Stimulated activated CD4-positive, alpha-beta T cell treated with anti-CD3 and anti-CD28 coated beads, Interleukin-1b, Interleukin-23, amount 100 ng/mL, for 1 hour (primary cell): ENCODE measurements at places on chromosomes 7 and 10.

- no peak for DNase-seq
Measured at GRCh38 chr7:14807507-14807906, 95.0 kb downstream of the DGKB start.

GRCh38 chr7:12131122-12131521, 80.0 kb upstream of the TMEM106B start:
- no peak for DNase-seq

DNA sequence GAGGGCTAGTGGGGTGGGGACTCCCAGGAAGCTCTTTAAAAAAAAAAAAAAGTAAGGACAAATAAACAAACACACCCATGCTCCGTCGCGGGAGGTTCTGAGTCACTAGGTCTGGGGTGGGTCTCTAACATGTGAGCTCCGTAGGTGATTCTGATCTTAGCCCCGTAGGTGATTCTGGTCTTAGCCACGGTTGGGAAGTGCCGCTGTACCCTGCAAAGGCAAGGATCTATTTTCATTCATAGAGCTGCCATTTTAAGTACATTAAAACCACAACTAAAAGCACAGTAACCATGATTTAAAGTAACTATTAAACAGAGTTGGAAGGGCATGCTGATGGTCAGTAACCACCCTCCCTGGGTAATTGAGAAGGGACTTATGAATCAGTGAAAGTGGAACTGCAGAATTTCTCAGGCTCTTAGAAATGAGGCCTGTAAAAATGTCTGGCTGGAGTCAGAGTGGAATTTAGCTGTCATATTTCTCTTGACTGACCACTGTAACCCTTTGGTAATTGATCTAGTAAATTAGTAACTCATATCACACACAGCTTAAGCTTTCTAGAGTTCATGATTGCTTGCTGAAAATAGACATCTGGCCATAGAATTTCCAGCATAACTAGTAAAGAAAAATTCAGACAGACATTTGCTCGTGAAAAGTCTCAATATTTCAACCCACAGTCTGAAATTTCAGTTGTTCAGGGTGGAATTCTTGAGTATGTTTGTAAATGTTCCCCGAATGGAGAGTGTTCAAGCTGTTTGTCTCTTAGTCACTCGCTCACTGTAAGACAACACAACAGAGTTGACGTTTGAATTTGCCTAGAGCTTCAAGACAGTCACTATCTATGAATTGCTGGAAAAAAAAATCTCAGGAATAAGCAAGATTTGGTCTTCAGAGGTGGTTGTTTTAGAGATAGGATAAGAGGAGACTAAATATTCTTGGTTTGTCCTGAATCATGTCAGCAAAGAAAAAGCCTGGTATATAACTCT, 34.2 kb upstream of the TCF7L2 start:
- no peak for DNase-seq

DNA sequence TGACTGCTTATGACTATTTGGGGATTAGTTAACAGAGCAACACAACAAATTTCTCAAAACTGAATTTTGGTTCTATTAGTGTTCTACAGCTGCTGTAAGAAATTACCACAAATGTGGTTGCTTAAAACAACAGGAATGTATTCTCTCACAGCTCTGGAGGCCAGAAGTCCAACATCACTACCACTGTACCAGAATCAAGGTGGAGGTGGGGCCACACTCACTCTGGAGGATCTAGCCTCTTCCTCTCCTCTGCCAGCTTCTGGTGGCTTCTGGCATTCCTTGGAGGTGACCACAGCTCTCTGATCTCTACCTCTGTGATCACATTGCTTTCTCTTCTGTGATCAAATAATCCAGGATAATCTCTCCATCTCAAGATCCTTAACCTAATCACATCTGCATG, 194.7 kb upstream of the BMPER start:
- DNase-seq = no peak

GRCh38 chr10:62050893-62051433, 149.5 kb downstream of the ARID5B start:
- DNase-seq = peak; percentile 39

DNA sequence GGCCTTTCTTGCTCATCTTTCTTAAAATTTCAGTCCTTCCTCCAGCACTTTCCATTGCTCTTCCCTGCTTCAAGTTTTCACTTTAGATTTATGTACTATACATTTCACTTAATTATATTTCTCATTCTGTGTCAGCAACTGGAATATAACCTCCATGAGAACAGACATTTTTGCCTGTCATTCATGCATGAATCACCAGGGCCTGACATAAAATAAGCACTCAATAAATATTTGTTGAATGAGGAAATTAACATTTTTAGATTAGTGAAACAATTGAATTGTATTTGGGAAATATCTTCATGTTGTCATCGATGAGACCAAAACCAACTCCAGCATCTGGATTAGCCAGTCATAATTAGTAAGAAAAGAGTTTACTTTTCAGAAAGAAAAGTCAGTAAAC, 6.1 kb downstream of the SAMD9L start:
- no peak for DNase-seq

- no peak for DNase-seq
Measured at GRCh38 chr10:124566981-124567835, 105.6 kb downstream of the LHPP start.

- no peak for DNase-seq
Measured at GRCh38 chr10:114956466-114956865, 18.5 kb downstream of the TRUB1 start.

GRCh38 chr7:76020031-76020714, 25.8 kb upstream of the TMEM120A start:
- DNase-seq = peak; percentile 55

DNA sequence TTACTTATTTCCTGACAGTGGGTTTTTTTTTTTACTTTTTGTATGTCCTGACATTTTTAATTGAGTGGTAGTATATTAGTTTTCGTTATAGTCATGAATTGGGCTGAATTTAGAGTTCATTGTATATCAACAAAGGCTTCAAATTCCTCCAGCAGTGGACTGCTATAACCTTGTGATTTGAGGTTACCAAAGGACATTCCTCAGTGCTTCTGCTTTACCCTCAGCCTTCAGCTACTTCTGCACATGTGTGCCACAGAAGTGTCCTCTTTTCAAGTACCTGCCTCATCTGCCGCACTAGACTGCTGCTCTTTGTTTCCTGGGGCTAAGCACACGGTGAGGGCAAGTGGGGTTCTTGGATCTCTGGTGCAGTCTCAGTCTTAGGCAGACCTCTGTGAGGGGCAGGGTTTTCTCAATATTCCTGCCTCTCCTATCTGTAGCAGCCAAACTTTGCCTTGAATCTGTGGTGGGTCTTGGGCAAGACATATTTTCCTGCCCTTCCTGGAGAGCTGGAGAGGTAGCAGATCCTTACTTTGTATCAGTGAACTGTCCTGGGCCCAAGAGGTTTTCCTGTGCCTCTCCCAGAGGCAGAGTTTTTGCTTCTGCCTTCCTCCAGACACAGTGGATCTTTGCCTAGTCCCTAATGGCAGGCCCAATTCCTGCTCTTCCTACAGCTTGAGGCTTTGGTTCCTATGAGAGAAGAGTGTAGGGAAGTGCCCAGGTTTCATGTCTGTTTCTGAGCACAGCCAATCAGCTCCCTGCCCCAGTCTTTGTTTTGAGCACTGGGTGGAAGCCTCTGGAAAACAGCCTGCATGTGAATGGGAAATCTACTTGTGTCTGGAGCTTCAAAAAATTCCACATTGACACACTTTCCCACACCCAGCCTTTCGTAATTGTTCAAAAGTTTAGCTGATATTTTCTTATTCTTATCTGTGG, 39.0 kb upstream of the STRIP2 start:
- DNase-seq = no peak

DNA sequence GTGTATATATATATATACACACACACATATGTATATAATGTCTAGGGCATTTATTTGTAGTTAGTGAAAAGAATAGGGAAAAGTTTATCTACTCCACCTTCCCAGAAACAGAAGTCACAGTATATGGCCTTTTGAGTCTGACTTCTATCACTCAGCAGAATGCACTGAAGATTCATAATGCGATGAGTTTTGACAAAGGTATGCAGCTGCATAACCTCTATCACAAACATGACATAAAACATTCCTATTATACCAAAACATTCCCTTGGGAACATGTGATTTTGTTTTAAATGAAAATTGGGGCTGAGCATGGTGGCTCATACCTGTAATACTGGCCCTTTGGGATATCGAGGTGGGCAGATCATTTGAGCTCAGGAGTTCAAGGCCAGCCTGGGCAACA, 137.3 kb upstream of the EEPD1 start:
- DNase-seq = no peak

DNA sequence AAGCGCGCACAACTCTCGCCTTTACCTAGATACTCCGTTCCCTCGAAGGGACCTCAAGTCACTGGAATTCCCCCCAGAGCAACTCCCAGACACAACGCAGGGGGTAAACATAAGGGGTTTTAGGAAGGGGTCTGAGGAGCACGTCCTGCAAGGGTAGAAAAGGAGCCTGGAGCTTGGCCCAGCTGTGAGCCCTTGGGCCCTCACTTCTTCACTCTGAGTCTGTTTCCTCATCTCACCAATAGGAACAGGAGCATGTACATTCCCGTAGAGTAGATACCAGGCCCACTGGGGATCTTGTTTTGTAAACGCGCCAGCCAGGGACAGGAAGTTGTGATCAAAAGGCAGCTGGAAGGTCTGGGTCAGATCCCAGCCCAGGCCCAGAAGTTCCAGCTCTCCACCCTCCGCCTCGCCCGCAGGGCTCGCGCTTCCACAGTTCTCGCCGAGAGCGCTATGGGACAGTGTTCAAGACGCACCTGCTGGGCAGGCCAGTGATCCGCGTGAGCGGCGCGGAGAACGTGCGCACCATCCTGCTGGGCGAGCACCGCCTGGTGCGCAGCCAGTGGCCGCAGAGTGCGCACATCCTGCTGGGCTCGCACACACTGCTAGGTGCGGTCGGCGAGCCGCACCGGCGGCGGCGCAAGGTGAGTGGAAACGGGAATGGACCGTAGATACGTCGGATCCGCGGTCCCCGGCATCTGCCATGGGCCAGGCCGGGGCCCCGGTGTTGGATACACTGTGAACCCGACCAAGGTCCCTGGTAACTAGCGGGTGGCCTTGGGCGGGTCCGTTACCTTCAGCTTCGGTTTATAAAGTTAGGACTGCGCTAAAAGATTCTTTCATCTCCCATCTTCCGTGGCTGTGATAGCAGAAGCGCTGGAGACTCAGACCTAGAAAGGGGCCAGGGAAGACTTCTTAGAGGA, 1.3 kb downstream of the CYP26C1 start:
- no peak for DNase-seq
